ENCODE measurements at places on chromosomes 1 and 21.

GRCh38 chr1:117665556-117666270, 59.9 kb downstream of the TENT5C start:
- DNase-seq, result no peak

- no peak for DNase-seq
Measured at GRCh38 chr1:156851779-156852417, 7.0 kb downstream of the INSRR start.

DNA sequence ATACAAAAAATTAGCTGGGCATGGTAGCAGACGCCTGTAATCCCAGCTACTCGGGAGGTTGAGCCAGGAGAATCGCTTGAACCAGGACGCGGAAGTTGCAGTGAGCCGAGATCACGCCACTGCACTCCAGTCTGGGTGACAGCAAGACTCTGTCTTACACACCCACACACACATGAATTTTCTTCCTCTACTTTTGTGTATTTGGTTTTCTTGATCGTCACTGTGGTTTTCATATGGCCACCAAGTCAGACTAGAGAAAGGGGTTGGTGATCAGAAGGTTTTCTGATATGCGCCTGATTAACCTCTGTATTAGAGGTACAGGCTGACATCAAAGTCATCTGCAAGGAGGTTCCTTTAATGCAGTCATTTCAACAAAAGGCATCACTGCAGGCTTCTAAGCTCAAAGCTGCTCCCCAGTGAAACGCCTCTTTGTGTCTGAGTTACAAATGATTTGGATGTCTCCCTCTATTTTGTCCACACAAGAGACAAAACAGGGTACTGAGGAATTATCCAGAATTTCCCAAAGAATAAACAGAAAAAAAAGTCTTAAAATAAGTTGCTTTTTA, 11.1 kb downstream of the SH2D1B start:
- DNase-seq, result no peak

- DNase-seq, result no peak
Measured at GRCh38 chr21:43885721-43886120, 20.7 kb downstream of the AGPAT3 start.

DNA sequence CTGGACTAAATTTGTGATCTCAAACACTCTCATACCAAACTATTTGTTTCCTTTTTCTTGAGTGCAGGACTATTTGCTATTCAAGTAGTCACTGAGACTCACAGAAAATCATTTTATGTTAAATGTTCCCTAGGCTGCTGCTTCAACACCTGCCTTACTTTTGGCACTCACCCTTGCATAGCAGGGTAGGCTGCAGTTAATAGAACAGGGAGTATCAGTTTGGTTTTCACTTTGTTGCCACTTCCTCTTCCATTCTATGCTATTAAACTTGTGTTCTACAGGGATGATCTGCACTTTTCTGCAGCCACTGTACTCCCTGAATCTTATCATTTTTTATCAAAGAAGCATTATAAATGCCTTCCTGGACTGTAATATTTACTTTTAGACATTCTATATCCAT, 148.7 kb upstream of the PRMT6 start:
- no peak for DNase-seq

- no peak for DNase-seq
Measured at GRCh38 chr1:29986986-29987385, 736.4 kb downstream of the MATN1 start.

- no peak for DNase-seq
Measured at GRCh38 chr1:11661103-11661502, 2.9 kb upstream of the FBXO6 start.

- DNase-seq, result no peak
Measured at GRCh38 chr1:34132161-34132420, 32.9 kb downstream of the CSMD2 start.

DNA sequence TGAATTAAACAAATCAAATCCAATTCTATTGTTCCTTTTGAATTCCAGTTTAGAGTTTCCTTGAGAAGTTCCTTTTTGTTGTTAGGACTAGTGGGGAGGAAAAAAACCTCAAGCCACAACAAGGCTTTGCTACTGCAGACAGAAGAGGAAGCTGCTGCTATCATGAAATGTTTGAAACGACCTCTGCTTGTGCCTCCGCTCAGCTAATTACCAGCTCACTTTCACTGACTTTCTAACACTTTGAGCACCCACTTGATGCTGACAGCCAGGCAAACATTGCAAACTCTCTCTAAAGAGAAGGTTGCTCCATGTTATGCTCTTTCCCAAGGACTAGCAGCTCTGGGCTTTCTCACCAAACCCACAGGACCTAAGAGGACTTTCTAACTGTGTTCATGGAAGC, 203.9 kb upstream of the PROX1 start:
- DNase-seq, result no peak

DNA sequence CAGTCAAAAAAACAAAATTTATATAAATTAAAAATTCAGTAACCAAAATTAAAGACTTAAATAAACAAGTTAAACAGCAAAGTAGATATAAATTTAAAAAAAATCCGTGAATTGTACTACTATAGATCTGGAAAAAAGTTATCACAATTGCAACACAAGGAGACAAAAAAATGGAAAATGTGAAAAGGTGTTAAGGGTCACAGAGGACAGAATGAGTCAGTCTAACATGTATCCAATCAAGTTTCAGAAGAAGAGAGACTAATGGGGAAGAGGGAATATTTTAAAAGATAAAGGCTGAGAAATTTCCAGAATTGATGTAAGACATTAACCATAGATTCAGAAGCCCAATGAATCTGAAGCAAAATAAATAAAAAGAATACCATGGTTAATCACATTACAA, 46.0 kb downstream of the USP24 start:
- DNase-seq, result no peak

DNA sequence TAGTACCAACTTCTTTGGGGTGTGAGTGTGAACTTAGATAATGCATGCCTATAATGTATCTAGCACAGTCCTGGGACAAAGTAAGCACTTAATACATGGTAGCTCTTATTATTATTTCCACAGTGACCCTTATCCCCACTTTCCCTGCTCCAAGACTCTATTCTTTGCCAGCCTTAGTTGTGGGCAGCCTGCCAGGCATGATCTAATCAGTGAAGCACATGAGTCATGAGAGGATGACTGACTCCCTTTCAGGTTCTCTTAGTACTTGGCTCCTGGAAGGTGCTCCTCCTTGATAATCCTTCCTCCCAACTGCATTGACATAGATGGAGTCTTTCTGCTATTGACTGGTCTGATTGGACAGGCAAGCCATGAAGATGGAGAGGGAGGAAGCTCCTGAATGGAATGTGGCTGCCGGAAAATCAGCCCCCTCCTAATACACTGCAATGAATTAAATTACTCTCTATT, 17.4 kb upstream of the GNG12 start:
- no peak for DNase-seq

GRCh38 chr1:210527091-210527490, 198.4 kb downstream of the HHAT start:
- no peak for DNase-seq

GRCh38 chr1:41764656-41765055, 154.1 kb downstream of the HIVEP3 start:
- DNase-seq, result no peak

- no peak for DNase-seq
Measured at GRCh38 chr1:16165073-16165364, 9.2 kb upstream of the EPHA2 start.

DNA sequence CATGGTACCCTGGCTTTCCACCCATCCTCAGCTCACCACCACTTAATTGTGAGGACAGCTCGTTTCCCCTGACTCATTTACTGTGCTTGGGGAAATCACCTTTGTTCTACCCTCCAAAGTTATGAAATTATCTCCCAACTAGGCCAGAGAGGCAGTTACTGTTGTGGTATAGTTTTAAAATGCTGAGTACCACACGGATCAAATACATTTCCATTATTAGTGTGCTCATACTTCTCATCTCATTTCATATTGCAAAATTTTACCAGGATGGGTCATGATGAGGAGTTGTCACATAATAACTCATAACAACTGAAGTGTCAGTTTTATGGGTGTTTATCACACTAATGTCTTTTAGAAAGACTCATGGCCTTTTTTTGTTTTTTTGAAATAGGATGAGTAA, 9.2 kb upstream of the OR2B11 start:
- no peak for DNase-seq

- no peak for DNase-seq
Measured at GRCh38 chr21:43684424-43684823, 25.1 kb downstream of the RRP1B start.

- no peak for DNase-seq
Measured at GRCh38 chr1:173864179-173864867, 3.5 kb downstream of the GAS5 start.

DNA sequence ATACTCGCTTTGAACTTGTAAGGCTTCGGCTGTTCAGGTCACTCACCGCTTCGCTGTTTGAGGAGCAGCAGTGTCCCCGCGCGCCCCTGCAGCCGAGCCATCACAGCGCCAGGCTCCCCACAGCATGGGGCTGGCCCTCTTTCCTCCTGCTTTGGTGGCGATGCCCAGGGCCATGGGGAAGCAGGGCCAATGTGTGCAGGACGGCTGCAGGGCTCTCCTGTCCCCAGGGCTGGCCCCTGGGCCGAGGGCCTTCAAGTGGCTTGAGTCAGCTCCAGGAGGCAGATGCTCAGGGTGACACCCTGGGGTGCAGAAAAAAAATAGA, 38.5 kb upstream of the TRAPPC10 start:
- no peak for DNase-seq

GRCh38 chr1:36420409-36420808, 22.7 kb upstream of the LSM10 start:
- no peak for DNase-seq

DNA sequence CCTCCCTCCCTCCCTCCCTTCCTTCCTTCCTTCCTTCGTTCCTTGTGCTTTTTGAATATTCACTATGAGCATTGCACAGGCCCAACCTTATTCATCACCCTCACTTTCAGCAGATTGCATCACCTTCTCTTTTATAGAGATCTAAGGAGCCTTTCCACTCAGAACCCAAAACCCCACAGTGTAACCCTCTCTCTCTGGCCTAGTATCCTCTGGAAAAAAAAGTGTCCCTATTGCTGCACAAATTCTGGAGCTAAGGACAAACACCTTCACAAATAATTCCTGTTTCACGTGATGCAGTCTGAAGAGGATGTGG, 25.6 kb downstream of the OR10J5 start:
- no peak for DNase-seq

DNA sequence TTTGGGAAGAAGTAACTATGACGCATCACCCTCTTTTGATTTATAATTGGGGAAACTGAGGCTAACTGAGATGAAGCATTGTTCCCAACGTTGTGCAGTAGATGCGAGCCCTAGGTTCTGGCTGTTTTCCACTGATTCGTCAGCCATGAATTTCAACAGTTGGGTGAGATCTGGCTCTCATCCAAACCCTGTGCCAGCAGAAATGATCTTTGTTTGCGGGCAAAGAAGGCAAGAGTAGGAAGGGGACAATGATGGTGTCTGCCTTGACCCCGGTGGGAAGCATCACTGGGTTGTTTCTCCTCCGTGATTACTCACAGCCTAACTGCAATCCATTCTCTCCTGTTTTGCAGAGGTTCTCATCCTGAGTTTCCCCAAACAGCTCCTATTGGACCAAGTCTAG, 142.3 kb downstream of the MIS18A start:
- no peak for DNase-seq

GRCh38 chr1:156388174-156389137, 19.4 kb downstream of the RHBG start:
- DNase-seq, result no peak

GRCh38 chr1:155000411-155000725, 2.2 kb upstream of the ZBTB7B start:
- DNase-seq, result no peak

GRCh38 chr1:14292520-14292919, 306.0 kb upstream of the KAZN start:
- DNase-seq, result no peak

DNA sequence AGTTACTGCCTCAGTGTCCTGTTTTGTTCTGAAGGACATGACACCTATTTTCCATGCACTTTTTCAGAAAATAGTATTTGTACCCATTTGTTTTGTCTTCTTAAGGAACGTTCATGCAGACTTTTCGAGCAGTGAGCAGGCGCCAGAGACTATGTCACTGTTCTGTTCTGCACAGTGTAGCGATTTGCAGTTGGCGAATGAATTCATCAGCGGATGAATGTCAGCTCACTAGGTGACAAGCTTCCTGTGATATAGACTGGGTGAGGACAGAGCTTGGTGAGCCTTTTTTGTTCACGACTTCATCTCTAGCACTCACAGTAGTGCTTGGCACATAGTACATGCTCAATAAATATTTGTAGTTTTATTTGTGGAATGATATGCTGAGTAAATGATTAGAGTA, 177.8 kb downstream of the NFIA start:
- no peak for DNase-seq

DNA sequence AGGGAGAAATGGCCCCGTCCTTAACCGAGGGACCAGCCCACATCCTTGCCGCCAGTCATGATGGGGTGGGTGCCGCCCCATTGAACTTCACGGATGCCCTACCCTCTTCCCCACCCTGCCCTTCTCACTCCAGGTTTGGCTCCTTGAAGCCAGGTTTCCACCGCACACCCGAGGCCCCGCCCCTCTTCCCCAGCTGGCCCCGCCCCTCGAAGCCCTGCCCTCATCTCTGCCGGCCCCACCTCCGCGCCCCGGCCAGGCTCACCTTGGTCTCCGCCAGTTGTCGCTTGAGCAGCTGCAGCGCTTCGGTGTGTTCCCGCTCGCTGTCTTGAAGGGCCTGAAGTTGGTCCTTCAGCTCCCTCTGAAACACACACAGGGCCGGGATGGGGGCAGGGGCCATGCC, 16.6 kb downstream of the TRIM62 start:
- DNase-seq, result no peak

- no peak for DNase-seq
Measured at GRCh38 chr1:227886993-227887696, 60.6 kb downstream of the WNT9A start.

DNA sequence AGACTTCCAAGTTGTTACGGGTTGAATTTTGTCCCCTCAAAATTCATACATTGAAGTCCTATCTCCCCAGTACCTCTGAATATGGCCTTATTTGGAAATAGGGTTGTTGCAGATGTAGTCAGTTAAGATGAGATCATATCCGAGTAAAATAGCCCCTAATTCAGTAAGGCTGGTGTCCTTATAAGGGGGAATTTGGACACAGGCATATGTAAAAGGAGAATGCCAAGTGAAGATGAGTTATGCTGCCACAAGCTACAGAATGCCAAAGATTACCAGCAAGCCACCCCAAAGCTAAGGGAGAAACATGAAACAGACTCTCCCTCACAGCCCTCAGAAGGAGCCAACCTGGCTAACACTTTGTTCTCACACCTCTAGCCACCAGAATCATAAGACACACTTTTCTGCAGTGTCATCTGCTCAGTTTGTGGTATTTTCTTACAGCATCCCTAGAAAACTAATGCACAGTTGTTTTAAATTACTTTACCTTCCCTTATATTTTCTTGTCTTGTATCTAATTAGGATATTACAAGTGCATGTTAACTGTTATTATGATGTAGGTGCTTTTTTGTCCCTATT, 43.3 kb upstream of the PRDX6 start:
- DNase-seq, result no peak

- DNase-seq, result no peak
Measured at GRCh38 chr1:235059221-235059620, 69.4 kb downstream of the TOMM20 start.

All from T-helper 9 cell (primary cell).